Hair follicle dermal papilla cell (primary cell): ENCODE measurements at places on chromosomes 6 and 20. TPM values are rescaled to one million over a fixed set of nuclear protein-coding genes. Genes with fewer than 3 reads are reported as not detected.

MYBL2 gene
- total RNA-seq, result 3.7 and 4.1 TPM in 2 replicates

ADAT2 gene
- 2.8 and 4.1 TPM in 2 replicates for total RNA-seq

GSS gene
- 57.1 and 60.6 TPM in 2 replicates for total RNA-seq

TMEM244 gene
- total RNA-seq, result not detected in 2 replicates

TRIM26 gene
- total RNA-seq, result 38.5 and 41.9 TPM in 2 replicates

ARID1B gene
- total RNA-seq, result 48.0 and 72.0 TPM in 2 replicates

AKAP7 gene
- total RNA-seq, result 3.2 and 4.2 TPM in 2 replicates

MYT1 gene
- not detected in 2 replicates for total RNA-seq

SLC2A4RG gene
- total RNA-seq, result 41.5 and 45.7 TPM in 2 replicates

CD83 gene
- 3.4 and 6.0 TPM in 2 replicates for total RNA-seq

RAB44 gene
- total RNA-seq, result under 0.01 TPM in 1 of 2 replicates, not detected in the other

FOXF2 gene
- total RNA-seq, result 0.24 and 0.81 TPM in 2 replicates

SLA2 gene
- total RNA-seq, result under 0.01 TPM in 1 of 2 replicates, not detected in the other

CTSZ gene
- 118 and 137 TPM in 2 replicates for total RNA-seq

CDKN1A gene
- 381 and 507 TPM in 2 replicates for total RNA-seq

CD109 gene
- total RNA-seq, result 170 and 206 TPM in 2 replicates

BPHL gene
- 19.1 and 20.2 TPM in 2 replicates for total RNA-seq

ANKRD66 gene
- total RNA-seq, result not detected in 2 replicates
